Fibroblast of villous mesenchyme (primary cell): ENCODE measurements at places on chromosomes 6 and 20. TPM values are rescaled to one million over a fixed set of nuclear protein-coding genes. Genes with fewer than 3 reads are reported as not detected.

- no peak for DNase-seq
Observed at GRCh38 chr6:22470454-22471131, 98.8 kb upstream of the HDGFL1 start.

- no peak for DNase-seq
Observed at GRCh38 chr6:36389353-36389752, 1.9 kb upstream of the ETV7 start.

DNA sequence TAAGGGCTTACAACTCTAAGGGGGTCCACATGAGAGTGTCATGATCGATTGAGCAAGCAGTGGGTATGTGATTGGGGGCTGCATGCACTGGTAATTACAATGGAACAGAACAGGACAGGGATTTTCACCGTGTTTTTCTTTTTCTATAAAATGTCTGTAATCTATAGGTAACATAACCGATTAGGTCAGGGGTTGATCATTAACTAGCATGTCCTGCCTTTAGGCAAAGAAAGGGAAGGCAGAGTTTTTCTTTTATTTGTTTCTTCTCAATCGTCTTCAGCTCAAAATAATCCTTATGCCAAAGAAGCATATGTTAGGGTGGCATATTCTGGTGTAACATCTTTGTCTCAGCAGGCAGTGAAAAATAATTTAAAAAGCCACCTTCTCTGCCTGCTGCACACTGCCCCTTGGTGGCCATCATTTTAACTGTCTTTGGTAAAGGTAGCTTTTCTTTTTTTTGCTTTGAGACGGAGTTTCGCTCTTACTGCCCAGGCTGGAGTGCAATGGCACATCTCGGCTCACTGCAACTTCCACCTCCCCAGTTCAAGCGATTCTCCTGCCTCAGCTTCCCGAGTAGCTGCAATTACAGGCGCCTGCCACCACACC, 9.7 kb upstream of the CEP43 start:
- peak; percentile 63 for DNase-seq

GRCh38 chr6:73176057-73176456, 49.2 kb downstream of the KHDC1L start:
- DNase-seq: no peak

DNA sequence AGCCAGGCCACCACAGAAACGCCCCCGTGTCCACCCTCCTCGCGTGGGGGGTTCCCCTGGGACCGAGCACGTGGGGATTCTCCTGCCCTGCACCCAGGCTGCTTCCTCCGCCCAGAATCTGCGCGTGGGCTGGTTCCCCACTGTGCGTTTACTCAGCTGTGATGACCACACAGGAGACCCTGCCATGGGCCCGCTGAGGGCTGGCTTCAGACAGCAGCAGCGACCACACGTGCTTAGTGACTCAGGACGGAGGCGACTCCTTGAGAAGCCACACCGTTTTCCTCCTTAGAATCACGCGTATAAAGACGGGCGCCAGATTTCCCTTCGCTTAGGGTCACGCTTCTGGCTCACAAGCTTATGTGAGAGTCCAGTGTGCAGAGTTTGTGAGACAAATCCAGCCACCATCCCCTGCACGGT, 63.9 kb upstream of the PDE10A start:
- DNase-seq: peak; percentile 22

- DNase-seq: peak; percentile 79
Observed at GRCh38 chr6:13354331-13355042, 26.1 kb upstream of the TBC1D7 start.

DNA sequence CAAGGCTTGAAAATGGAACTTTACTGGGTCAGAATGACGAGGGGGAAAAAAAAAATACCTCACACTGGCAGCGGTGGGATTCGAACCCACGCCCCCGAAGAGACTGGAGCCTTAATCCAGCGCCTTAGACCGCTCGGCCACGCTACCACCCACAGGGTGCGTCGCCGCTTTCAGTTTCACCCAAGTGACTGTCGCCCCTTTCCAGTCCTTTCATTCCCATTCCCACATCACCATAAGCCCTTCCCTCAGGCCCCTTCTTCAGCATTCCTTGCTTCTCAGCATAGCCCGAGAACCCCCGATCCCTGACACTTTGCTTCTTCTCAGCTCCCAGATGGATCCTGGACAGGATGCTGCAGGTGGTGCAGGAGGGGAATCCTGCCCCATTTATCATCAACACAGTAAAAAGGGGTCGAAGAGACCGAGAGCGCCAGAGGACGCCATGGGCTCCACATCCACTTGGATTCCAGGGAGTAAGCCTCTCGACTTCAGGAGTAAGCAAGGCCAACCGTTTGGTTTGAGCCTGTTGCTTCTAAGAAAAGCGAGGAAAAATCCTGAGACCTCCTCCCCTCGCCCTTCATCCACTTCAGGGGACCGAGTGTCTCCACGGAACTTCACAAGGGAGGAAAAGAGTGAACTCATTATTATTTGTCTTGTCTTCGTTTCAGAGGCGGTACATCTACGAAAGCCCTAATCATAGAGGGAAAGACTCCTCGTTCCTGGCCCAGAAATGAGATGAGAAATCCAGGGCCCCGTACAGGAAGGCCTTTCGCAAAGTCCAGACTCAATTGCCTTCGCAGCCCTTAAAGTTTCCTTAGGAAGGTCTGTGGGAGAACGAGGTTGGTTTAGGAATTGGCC, 20.0 kb upstream of the TRIM27 start:
- DNase-seq: peak; percentile 70

- DNase-seq: peak; percentile 99
Observed at GRCh38 chr20:50144362-50144761, 9.2 kb downstream of the PEDS1 start.

GRCh38 chr6:35809809-35810208, 4.7 kb downstream of the LHFPL5 start:
- DNase-seq: no peak

DNA sequence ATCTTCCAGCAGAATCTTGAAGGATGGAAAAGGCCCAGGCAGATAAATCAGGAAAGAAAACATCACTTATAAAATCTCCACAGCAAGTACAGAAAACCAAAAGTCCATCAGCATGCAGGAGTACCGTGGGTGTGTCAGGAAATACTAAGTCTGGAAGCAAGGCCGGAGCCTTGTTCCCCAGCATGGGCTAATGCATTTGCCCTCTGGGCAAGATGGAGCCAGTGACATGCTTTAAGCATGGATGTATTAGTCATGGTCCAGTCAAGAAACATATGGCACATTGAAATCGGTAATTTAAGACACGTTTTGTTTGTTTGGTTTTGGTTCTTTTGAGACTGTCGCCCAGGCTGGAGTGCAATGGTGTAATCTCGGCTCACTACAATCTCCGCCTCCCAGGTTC, 506.0 kb upstream of the JARID2 start:
- no peak for DNase-seq

GRCh38 chr6:11054722-11055121, 10.6 kb upstream of the ELOVL2 start:
- DNase-seq: no peak

DNA sequence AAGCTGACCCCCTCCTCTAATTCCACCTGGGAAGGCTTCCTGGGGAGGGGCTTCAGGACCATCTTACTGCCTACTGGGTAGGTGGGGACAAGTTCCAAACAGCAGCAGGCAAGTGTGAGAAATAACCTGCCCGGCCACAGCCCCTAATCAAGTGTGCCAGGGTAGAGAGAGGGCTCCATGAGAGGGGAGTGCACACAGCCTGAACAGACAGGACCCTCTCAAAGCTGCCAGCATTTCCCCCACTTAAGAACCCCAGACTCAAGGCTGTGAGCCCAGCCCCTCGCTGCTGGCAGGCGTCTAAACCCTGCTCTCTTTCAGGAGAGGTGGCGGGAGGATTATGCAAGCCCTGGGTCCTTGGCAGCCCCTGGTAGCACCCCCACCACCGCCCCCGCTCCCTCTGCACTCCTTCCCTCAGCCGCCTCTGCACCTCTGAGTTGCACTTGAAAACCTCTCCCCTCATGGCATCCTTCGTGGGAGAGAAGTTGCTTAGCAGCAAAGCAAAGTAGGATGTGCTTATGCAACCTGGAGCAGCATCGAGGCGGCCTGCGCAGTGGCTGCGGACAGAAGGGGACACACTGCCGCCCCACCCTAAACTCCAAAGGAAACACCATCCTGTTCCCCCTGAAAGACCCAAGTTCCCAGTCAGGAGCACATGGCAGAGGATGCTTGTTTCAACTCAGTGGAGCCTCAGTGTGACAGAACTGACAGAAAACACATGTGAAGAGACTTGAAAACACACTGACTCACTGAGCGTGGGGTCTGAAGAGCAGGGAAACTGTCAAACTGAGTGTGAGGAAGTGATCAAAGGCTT, 10.5 kb downstream of the DDRGK1 start:
- no peak for DNase-seq

DNA sequence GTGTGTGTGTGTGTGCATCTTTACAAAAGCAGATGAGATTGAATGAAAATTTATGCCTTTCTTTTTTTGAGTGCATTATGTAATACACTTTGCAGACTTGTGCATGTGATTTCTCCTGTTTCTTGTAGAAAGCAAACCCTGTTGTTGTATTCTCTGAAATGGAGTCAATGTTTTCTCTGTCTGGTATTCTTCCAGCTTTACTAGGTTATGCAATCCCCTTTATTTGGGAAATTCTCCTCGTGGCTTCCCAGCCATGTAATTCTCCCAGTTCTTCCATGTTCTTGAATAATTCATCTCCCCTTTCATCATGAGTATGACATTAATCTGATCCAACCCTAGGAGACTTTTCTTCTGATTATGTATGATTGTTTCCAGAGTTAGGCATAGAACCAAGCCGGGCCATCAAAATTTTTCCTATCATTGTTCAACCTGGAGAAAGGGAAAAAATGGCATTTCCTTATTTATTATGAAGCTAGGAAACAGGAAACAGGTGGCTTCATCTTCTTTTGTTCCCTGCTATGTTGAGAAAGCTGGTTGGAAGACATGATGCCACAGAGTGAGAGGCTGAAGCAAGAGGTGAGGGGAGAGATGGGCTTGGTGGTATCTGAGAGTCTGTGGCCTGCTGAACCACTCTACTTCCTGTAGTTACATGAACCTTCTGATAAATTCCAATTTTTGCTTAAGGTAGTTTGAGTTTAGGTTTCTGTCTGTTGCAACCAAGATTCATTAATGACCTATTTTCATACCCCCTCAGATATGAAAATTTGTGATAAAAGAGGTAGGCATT, 68.8 kb downstream of the PRL start:
- DNase-seq: peak; percentile 31

GRCh38 chr20:12610871-12611270, 397.9 kb upstream of the SPTLC3 start:
- no peak for DNase-seq

DNA sequence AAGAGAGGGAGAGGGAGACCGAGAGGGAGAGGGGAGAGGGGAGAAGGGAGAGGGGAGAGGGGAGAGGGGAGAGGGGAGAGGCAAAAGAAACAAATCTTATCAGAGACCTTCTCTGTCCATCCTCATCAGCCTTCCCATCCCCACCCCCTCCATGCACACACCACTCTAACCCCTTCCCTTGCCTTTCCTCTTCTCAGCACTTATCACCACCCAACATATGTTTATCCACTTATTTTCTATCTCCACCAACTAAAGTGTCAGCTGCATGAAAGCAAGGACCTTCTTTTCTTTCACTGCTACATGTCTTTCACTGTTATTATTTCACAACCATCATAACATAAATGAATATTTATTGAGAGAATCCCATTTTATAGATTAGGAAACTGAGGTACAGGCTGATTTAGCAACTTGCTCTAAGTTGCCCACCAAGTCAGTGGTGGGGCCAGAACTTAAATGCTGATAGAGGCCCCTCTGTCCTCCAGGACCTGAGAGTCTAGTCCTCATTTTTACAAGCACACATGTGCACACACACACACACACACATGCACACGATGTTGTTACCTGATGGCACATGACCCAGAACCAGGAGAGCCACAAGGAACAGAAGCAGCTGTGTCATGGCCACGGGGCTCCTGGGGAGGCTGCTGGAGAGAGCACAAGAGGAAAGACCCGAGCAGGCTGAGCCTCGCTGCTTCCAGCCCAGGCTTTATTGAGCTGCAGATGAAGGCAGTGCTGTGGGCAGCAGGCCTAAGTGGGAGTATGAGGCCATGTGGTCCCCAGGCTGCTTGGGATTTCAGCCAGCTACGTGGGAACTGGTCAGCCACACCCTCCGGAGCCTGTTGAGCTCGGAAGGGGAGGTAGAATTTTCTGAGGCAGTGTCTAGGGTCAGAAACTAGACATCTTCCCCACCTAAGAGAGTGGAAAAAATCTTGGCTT, 2.3 kb downstream of the DEFB124 start:
- DNase-seq: no peak

DNA sequence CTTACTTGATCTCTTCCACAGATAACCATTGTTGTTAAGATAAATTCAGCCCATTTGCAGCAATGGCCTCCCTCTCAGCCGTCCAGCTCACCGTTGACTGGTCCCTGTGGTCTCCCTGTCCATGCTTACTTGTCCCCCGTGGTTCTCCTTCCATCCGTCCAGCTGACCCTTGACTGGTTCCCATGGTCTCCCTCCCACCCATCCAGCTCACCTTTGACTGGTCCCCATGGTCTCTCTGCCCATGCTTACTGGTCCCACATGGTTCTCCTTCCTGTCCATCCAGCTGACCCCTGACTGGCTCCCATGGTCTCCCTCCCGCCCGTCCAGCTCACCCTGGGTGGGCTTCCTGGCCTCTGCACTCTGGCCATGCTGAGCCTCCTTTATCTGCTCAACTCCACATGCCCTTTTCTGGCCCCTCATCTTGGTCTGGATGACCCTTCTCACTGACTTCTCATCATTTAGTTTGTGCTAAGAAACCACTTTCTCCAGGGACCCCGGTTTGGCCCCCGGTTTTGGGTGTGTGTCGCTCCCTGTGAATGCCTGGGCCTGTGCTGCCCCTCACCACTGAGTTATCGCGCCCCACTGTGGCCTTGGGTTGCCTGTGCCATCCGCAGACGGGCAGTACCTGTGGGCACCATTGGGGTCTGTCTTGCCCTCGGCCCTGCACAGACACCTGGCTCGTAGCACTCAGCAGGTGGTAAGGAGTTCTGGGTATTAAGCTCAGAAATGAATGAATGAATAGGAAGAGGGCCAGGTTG, 146.4 kb downstream of the ERMARD start:
- no peak for DNase-seq

- no peak for DNase-seq
Observed at GRCh38 chr6:7803214-7803613, 77.3 kb downstream of the BMP6 start.

The TOX2 gene
- total RNA-seq: 0.43 and 1.9 TPM in 2 replicates

The PROKR2 gene
- total RNA-seq: not detected in 2 replicates

The NPEPL1 gene
- 23.7 and 32.5 TPM in 2 replicates for total RNA-seq

The C6orf47 gene
- 20.7 and 21.9 TPM in 2 replicates for total RNA-seq

The IMPG1 gene
- not detected in 2 replicates for total RNA-seq

The TREM1 gene
- total RNA-seq: not detected in 2 replicates

The CGA gene
- total RNA-seq: 0.32 TPM in 1 of 2 replicates, not detected in the other

The GUCA1A gene
- total RNA-seq: 0.32 TPM in 1 of 2 replicates, not detected in the other

The TNFRSF21 gene
- 39.3 and 43.2 TPM in 2 replicates for total RNA-seq

The BFSP1 gene
- total RNA-seq: 2.9 and 4.7 TPM in 2 replicates

The OTOR gene
- not detected in 2 replicates for total RNA-seq

The OR2H1 gene
- total RNA-seq: not detected in 2 replicates

The IRAK1BP1 gene
- 4.2 and 6.5 TPM in 2 replicates for total RNA-seq

The CFAP206 gene
- total RNA-seq: 0.86 TPM in 1 of 2 replicates, not detected in the other

The DEFB126 gene
- total RNA-seq: not detected in 2 replicates
